HCEC 1CT (cell line): ENCODE measurements at places on chromosomes 7 and 10.

GRCh38 chr7:34823650-34824258, 165.7 kb downstream of the NPSR1 start:
- no peak for DNase-seq

DNA sequence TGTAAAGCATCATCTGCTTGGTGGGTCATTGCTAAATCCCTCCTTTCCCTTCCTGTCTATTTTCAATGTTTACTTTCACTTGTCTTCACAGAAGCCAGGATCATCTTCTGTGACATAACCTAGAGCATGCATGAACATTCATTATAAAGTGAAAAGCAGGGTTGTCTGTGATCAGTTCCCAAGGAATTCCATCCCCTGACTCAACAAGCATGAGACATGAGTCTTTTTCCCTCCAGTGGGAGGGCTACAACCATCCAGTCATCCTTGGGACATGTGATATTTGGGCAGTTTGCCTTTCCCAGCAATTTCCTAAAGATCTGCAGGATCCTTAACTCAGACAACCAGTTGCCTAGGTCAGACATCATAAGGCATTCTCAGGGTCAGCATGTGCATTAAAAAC, 166.3 kb upstream of the TMEM196 start:
- peak; percentile 94 for DNase-seq

DNA sequence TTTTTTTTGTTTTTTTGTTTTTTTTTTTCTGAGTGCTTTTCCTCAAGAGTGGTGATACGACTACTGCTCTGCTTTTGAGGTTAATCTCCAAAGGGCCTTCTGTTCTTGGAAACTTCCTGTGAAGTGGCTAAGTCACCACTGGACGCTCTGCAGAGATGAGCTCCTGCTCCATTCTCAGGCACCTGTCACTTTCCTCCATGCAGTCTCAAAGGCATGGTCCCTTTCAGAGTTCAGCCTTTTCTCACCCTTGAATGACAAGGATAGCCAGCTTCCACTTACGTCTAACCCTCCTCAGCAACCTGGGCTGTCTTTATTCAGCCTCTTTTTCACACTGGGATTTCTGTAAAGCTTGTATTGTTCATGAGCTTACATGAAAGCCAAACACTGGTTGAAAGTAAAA, 65.8 kb downstream of the BMPER start:
- no peak for DNase-seq

GRCh38 chr10:110008518-110009339, 945 bp downstream of the ADD3 start:
- DNase-seq = no peak

DNA sequence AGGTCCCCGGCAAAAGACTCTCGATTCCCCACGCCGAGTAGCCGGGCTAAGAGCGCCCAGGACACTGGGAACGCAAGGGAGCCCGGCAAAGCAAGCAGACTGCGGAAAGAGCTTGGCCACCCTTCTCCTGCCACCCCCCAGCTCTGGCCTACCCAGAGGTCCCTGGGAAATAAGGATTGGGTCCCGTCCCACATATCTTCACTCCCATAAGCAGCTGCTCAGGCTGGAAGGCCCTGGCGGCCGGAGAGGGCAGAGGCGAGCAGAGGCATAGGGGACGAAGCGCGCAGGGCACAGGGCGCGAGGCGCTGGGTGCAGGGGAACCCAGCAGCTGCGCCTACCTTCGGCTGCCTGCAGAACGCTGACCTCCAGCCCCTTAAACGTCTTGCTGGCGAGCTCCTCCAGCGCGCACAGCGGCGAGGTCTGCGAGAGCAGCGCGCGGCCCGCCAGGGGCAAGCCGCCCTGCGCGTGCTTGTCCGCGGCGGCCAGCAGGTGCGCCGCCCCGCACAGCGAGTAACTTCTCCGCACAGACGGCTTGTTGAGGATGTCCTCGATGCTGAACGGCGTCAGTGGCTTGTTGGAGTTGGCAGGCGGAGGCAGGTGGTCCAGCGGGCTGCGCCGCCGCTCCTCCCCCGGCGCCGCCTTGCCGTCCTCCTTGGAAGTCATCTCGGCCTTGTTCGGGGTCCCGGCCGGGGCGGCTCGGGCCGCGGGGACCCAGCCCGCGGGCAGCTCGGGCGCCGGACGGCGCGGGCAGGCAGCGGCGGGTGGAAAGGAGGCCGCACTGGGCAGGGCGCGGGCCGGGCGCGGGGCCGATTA, 904 bp downstream of the LBX1 start:
- DNase-seq = no peak

DNA sequence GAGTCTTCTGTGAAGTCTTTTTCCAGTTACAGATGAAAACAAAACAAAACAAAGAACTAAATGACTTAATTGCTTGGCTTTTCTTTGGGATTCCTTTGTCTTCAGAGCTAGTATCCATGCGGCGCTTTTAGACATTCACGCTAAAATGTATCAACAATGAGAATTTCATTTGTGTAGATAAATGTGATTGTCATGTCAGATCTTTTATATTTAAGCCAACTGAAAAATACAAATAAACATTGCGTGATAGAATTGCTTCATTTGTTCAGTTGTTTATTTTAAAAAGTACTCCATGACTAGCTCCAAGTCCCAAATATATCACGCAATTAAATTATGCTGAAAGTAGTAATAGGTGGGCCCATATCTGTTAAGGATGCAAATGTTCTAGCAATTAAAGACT, 7.9 kb upstream of the ADRB1 start:
- no peak for DNase-seq

GRCh38 chr7:99928994-99929729, at the start of gene GJC3:
Gene GJC3 (minus strand): TSS chr7:99929620. CDS start chr7:99929620, 0 bp downstream.
- DNase-seq = peak; percentile 61

DNA sequence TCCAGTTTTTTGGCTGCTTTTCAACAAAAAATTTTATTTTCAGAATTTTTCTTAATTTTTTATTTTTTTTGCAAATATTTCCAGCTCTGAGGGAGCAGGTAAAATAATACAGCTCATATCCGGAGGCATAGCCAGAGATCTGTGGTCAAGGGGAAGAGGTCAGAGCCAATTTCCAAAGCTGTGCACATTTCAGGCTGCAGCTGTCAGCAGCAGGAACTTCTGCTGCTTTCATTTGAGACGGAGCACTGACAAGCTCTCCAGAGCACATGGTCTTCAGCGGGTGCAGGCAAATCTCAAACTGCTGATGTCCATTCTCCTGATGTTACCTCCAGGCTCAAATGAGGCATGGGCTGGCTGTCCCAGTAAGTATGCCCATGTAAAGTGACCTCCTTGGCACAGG, 31.1 kb downstream of the SLC26A4 start:
- peak; percentile 45 for DNase-seq

GRCh38 chr7:73718905-73719805, at the start of gene STX1A:
Gene STX1A (minus strand): TSS chr7:73719669. CDS start chr7:73719631, 38 bp downstream.
- peak; percentile 76 for DNase-seq

DNA sequence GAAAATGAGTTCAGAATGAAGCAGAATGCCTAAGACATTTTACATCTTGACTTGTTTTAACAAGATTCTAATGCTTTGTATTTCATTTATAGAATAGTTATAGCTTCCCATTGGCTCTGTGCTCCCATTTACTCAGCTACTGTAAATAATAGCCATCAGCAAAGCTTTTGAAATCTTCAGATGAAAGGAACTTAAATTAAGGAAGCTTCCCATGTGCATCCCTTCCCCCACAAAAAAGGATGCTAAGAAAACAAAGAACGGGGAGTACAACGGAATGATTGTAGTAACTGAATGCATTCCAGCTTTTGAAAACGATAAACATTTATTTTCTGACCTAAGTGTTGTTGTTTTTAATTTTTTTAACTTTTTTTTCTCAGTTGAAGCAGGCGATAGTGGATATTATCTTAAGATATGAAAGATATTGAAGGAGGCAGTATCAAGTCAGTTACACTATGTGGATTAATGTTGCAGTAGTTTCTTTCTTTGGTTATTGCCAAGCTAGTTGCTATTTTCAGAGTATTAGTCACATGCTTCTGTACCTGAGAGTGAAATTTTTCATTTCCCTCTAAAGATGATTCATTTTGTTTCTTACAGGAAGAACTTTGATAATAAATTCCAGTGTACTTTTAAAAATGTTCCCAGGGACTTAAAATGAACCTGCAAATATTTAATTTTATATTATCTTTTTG, 129.2 kb downstream of the KCND2 start:
- no peak for DNase-seq

GRCh38 chr10:47230957-47231356, 69.0 kb upstream of the GDF10 start:
- DNase-seq = no peak

- DNase-seq = no peak
Observed at GRCh38 chr7:76327610-76328009, 25.1 kb downstream of the HSPB1 start.

DNA sequence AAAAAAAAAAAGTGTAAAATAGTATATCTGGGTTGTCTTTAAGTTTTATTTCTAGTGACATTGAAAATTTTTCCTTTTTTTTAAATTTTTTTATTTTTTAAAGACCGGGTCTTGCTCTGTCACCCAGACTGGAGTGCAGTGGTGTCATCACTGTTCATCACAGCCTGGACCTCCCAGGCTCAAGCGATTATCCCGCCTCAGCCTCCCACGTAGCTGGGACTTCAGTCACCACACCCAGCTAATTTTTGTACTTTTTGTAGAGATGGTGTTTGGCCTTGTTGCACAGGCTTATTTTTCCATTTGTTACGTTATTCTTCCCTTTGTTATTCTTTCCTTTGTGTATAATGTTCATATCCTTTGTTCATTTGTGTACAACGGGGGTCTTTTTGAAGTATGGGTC, 30.1 kb downstream of the TSPAN14 start:
- DNase-seq = no peak

DNA sequence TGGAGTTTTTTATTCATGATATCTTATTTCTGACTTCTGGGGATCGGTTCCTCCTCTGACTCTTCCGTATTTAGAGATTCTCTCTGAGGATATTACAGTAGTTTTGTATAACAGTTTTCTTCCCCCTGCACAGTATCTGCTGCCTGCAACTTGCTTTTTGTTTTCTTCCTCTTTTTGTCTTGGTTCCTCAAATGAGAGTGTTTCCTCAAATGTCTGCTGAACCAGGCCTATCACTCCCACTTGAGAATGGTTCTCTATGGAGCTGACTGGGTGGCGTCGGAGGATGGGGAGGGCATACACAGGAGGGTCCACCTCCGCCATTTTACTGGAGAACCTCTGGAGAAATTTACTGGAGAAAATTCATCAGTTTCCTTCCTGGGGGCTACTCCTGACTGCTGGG, 27.7 kb downstream of the ARHGAP22 start:
- no peak for DNase-seq

DNA sequence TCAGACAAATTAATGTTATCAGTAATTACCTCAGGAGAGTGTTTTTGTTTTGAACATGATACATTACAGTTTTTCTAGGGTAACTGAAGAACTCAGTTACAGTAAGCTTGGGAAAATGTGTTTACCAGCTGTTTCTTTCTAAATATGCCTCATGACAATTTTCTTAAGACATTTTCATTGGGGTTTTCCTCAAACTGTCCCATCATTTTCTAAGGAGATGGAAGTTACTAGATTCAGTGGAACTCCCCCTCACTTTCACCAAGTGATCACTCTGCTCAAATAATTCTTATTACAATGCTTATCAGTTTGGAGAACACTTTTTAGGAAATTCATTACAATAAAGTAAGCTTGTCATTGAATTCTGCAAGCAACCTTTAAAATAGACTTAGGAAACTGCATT, 6.4 kb upstream of the SPAG6 start:
- DNase-seq = no peak

DNA sequence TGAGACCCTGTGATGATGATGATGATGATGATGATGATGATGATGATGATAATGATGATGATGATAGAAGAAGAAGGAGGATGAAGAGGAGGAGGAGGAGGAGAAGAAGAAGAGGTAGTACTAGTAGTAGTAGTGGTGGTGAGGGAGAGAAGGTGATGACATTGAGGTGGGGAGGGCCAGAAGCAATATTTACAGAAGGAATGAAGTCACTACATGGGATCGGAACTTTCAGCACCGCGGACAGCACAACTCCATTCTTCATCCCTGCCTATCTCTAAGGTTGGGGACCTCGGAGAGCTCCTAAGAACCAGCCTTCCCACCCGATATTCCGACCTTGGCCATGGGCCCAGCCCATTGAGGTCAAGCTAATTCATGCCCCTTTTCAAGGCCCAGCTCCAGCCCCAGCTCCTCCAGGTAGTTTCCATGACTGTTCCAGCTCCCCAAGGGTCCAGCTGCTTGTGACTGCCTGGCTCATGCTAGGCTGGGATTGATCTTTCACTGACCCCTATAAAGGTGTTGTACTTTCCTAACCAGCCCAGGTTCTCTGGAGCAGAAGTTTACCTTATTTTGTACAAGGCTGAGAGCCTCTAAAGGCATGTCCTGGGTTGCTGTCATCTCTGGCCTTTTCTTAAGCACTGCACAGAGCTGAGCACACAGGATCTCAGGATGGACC, 10.3 kb downstream of the CRHR2 start:
- DNase-seq = peak; percentile 38

- no peak for DNase-seq
Observed at GRCh38 chr10:72050873-72051272, 37.5 kb downstream of the SPOCK2 start.
